ENCODE measurements at places on chromosomes 2 and 18.

DNA sequence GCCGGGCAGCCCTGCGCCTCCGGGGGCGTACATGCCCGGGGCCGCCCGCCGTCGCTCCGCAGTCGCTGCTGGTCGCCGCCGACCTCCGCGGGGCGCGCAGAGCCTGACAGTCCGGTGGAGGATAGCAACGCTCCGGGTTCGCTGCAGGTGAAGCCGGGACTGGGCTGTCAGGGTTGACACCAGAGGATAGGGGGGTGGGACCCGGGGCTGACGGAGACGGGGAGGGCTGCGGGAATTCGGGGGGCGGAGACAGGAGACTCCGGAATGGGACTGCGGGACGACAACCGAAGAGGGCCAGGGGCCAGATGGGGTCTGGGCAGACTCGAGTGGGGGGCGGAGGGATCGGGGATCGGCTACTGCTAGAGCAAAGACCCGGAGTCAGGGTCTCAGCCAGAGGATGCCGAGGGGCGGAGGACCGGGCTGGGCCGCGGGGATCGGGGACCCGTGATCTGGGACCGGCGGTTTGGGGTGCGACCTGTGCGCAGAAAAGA is 403 bp downstream of the TMEM127 start:
- DNase-seq: no peak

DNA sequence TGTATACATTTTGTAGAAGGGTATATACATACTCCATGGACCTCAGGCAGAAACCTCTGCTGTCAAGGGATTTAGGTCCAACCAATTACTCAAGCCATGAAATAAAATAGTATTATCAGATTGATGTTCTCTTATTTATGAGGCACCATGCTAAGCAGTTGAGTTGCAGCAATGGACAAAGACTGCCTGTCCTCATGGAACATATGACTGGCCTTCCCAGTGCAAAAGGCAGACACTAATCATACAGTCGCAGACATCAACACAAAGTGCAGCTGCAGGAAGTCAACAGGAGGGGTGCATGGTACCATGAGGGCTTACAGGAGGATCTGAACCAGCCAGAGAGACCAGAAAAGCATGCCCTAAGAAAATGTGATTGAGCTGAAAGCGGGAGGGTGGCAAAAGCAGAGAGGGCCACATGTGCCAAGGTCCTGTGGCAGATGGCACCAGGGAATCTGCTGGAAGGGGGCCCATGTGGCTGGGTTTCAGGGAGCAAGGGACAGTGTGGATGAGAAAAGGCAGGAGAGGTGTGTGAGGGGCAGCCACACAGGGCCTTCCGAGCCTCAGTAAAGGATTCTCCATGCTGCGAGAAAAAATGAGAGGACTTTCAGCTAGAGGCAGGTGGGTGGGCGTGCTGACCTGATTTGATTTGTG is 61.4 kb upstream of the RNF152 start:
- no peak for DNase-seq

DNA sequence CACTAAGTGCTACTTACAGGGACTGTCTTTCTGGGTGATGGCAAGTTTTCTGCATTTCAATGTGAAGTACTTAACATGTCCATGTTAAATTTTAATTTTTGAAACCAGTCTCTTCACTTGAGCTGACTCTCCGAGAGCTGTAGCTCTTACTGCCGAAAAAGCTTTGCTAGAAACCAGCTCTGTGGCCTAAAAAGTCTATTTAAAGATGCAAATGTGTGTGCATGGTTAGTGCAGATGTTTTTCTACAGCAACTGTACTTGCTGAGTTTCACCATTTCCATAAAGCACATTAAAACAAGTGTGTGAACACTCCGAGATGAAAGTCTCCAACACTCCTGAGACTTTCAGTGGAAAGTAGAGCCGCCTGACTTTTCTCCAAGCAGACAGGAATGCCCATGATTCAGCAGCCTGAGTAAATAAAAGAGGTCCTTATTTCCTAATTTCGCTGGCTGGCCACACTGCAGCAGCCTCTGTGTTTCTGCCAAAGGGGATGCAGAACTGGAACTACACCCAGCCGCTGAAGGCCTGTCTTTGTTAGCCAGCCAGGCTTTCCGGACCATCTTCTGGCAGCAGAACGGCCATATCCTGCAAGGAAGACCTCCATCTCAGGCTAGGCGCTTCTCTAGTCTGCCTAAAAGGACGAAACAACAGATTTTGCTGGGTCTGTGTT is 121.2 kb downstream of the ZNF521 start:
- DNase-seq: no peak

- DNase-seq: no peak
Measured at GRCh38 chr2:121887513-121888188, 132.2 kb downstream of the TSN start.

DNA sequence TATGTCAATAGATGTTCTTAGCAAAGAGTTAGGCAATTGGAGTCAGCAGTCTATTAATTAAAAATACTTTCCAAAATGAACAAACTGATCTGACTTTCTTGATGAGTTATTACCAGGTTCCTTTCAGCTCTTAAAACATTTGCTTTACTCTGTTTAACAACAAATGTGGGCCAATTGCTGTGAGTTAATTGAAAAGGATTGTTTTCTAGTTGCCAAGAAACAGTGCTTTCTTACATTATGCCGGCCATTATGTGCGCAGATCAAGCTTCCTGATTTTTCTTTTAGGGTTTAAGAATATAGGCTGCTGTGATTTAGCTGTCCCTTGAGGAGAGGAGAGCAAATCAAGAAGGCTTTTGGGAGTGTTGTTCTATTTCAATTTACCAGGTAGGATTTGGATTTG is 50.5 kb upstream of the ITPRID2 start:
- DNase-seq: no peak

- DNase-seq: no peak
Measured at GRCh38 chr2:3214806-3215404, 162.7 kb downstream of the EIPR1 start.

DNA sequence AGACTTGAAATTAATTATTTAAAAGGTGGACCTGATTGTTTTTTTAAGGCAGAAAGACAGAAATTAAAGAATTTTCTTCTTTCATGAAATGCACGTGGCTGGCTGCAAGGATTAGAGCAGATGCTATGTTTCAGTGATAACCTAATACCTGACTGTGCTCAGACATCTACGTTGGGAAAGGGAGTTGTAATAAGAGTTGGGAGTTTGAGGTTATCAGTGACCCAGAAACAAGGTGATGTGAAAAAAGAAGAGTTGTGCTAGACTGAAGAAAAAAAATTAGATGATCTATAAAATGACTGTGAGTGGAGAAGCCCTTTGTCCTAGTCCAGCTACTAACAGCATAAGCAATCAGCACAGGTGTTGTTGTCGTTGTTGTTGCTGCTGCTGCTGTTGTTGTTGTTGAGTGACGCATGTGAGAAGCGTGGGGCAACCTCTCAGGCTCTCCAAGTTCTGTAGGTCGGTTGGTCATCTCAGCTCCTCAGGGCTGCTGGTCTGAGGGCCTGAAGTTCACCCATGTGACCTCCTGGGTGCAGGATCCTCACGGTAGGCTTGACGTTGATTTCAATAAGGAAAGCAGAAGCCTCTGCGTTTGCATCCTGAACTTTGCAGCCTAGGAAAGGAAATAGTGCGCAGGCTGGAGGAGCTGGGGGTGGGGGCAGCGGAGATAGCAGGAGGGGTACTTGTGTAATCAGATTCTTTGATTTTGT is 7.6 kb downstream of the POU3F3 start:
- no peak for DNase-seq

DNA sequence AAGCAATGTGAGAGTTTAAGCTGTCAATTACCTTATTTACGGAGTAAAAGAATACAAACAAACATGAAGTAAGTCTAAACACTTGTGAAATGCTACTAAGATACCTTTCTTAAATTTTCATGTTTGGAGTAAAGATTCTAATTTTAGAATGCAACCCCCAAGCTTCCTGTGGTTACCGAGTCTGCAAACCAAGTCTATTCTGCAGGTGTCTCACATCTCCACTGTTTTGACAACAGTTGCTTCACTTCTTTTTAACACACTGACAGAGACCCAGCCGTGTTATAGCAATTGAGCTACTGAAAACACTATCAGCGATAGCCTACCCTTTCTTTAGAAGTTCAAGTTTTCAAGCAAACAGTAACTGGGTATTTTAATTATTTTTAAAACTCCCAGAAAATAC is 608.3 kb downstream of the ERBB4 start:
- no peak for DNase-seq

GRCh38 chr2:113231064-113231463 is 47.7 kb downstream of the PAX8 start:
- no peak for DNase-seq

DNA sequence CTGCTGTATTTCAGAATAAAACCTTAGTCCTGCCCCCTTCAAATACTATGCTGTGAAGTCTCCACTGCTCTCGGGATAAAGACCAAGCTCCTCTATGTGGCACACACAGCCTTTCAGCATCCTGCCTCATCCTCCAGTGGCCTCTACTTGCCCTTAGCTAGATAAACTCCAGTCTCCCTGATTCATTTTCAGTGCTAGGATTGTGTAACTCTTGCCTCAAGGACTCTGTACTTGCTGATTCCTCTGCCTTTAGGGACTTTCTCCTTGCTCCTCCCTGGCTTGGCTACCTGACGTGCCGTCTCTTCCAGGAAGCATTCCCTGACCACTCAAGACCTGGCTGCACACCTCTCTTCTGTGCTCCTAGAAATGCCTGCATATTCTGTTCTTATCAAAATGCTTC is 416.7 kb downstream of the MTX2 start:
- no peak for DNase-seq

DNA sequence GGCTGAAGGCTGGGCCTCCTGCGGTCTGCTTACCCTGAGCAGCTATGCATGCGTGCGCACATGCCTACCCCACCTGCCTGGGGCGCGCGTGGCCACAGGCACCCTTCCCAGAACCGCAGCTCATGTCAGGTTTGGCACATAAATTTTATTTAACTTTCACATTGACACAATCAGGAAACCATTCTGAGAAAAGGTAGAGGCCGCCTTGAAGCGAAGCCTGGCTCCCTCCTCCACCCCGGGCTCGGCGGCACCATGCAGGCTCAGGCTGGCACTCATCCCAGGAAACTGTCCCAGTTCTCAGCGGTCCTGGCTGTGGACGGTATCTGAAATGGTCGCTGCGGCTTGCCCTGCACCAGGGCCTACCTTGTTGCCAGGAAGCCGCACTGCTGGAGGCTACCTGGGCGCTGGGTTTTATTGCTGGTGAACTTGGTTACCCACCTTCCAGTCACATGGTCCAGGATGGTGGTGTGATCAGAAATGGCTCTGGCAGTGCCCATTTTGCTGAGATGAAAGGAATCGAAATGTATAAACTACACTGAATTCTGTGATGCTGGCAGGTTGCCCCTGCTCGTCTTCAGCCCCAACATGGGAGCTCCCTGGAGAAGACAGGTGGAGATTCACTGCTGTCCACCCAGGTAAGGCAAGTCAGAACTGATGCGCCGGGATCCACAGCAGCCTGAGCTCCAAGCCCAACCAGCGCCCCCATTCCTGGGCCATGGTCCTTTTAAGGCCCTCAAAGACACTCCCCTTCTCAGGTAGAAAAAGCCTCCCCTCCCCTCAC is 25.5 kb downstream of the CHST10 start:
- no peak for DNase-seq

DNA sequence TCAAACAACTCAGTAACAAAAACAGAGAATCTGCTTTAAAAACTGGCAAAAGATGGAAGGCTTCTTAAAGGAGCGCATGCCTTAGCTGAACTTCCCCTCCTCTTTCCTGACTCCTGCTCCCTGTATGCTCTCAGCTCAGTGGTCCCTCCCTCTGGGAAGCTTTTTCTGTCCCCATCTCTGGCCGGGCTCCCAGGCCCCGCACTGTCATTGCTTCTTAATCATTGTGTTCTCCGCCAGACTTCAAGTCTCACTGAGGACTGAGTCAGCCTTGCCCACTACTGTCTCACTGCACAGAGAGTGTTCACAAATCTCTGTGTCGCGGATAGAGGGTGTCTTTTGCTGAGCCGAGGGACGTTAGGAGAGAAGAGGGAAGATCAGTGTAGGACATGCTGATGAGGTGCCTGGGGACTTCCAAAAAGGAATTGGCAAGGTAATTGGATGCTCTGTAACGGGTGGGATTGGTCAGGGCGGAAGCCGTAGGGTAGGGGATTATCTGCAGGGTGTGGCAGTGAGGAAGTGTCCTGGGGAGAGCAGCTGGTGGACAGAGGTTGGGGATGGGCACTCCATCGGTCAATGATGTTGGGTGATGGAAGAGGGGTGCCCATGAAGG is 16.2 kb downstream of the TOGARAM2 start:
- no peak for DNase-seq

GRCh38 chr18:58251416-58251815 is 207.4 kb downstream of the NEDD4L start:
- no peak for DNase-seq

DNA sequence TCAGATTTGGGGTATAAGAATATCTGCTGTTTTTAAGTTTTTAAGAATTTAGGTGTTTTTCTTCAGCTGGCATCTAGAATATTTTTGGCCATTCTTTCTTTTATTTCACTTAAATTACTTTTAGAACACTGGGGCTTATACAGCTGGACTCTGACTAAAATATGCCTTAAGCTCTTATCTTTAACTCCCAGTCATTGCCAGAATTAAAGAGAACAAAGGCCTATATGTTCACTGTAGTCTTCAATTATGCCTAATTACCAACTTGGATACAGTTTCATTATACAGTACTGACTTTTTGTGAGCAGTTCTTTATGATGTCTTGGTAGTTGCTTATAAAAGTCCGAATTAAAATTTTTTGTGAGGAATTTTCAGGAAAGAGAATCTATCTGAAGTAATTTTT is 192.8 kb downstream of the ZNF407 start:
- DNase-seq: no peak

GRCh38 chr2:24828238-24828996 is 35.2 kb downstream of the CENPO start:
- no peak for DNase-seq

GRCh38 chr2:169619946-169620345 is 35.8 kb downstream of the PPIG start:
- DNase-seq: no peak

DNA sequence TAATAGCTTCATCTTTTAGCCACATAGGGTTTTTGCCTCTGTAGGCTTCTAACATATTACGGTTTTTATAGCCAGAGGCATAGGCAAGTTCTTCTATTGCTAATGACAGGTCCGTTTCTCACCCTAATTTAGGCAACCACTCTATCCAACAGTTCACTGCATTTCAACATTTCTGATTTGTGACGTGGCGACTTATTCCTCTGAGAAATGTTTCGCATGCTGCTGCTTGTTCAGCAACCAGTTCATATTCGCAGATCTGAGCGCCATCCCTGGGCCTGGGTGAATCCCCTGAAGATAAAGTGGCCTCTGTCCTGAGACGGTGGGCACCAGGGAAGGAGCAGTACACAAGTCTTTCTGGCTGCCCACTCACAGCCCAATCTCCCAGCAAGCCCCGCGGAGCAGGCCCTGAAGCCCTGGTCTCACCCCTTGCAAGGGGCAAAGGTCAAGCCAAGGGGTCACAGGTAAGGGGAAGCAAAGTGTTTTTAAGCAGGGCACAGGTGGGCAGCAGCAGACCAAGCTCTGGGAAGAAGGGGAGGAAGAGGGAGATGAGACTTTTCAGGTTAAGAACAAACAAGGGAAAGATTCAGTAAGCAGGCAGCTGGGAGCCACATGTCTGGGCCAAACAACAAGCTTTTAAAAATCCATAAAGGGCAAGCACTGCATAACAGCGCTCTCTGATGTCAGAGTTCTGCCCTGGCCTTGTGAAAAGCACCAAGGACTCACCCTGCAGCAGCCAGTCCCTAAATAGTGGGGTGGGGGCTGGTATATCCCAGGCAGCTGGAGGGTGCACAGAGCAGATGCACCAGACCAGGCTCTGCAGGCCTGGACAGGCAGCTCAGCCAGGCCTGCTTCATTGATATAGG is 10.8 kb upstream of the COX7A2L start:
- no peak for DNase-seq

Data from stimulated activated CD4-positive, alpha-beta T cell treated with anti-CD3 and anti-CD28 coated beads, Interleukin-12 subunit alpha, Interleukin-12 subunit beta, amount 100 ng/mL, for 48 hours (primary cell).